ENCODE measurements at places on chromosomes 2 and 18. TPM values are rescaled to one million over a fixed set of nuclear protein-coding genes. Genes with fewer than 3 reads are reported as not detected.

DSG2 gene
- 5.4 TPM for total RNA-seq

HOXD12 gene
- total RNA-seq = not detected

GLI2 gene
- total RNA-seq = 3.5 TPM

WIPF1 gene
- total RNA-seq = 40.9 TPM

IL1A gene
- not detected for total RNA-seq

CSRNP3 gene
- 0.13 TPM for total RNA-seq

PRSS56 gene
- total RNA-seq = not detected

GREB1L gene
- total RNA-seq = under 0.01 TPM

RPE gene
- total RNA-seq = 63.9 TPM

TIGD1 gene
- total RNA-seq = 5.7 TPM

WNT10A gene
- not detected for total RNA-seq

SMPD4 gene
- total RNA-seq = 14.4 TPM

Data from articular chondrocyte of knee joint (primary cell).